NCI-H524 (cell line): ENCODE measurements at places on chromosomes 1 and 21.

GRCh38 chr1:31593770-31594632 lies 17.7 kb downstream of the TINAGL1 start:
- peak; percentile 51 for DNase-seq

DNA sequence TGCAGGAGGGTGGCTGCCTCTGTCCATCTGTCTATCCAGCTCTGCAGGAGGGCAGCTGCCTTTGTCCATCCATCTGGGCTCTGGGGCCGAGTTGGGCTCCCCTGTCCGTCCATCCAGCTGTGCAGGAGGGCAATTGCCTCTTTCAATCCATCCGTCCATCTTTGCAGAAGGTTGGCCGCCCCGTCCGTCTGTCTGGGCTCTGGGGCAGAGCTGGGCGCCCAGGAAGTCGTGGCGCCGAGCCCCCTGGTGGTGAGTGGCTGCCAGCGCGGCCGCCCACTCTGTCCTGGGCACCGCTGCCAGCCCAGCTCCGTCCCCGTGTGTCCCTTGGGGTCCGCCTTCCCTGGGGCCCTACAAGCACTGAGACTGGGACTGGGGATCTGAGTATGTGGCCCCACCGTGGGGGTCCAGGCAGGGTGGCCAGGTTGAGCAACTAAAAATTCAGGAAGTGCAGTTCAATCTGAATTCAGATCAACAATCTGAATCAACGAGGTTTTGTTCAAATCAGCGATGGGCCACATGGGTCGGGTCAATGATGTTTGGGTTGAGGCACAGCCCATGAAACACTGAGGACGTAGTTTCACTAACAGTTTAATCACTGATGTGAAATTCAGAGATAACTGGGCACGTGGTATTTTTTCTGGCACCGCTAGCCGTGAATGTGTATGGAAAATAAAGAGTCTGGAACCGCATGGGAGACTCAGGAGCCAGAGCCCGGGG lies 99.1 kb upstream of the ACTRT2 start:
- no peak for DNase-seq

DNA sequence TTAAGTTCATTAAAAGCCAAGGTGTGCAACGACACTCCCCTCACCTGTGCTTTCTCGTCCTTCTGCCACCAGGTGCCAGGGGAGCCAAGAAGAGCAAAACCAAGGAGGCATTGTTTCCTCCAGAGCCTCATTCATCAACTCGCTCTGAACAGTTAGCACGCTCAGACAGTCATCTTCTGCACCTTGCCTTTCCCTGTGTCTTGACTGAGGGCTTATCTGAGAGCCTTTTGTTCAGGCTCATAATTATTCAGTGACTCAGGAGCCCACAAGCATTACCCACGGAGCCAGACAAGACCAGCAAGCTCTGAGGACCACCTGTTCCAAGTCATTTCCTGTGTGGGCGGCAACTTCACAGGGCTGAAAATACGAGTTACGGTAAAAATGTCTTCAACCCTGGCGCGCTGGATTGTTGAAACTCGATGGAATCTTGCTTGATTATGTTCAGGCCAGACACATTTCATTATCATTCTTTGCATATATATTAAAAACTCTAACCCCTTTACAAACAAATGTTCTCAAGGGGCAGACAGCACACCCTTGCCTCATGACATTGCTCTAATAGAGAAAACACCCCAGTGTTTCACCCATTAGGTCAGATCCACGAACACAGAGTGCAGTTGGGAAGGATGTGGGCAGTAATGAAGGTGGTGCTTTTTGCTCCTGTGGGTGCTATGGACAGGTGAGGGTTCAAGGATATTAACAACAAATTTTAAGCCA lies 89.7 kb upstream of the RUNX1 start:
- no peak for DNase-seq

DNA sequence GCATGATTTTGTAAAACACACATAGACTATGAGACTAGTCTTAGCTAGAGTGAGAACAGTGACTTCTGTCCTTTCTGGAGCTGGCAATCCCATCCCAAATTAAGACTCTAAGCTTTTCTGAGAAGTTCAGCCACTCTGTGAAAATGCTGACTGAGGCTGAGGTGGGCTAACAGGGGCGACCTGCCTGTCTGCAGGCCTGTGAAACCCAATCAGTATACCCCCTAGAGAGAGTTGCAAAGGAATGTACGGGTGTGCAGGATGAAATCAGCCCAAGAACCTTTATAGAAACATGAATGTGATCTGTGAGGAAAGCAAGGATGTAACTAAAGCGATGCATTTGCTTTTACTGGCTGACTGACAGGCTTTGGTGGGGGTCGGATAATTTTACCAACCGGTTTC lies 16.0 kb upstream of the TBX15 start:
- DNase-seq, result no peak

DNA sequence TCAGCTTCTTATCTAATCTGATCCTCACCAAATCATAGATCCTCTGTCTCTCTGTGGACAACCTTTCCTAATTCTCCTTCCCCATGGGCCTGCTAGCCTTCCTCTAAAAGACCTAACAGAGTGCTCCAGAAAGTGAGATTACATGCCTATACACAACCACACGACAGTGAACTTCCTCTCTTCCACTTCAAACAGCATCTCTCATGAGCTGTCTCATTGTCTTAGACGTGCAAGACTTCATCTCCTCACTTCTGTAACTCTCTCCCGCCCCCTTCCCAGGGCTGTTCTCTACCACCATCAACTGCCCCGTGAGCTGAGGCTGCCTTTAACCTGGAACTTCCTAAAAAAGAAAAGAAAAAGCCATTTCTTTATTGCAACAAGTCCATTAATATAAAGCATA lies 14.1 kb upstream of the A3GALT2 start:
- DNase-seq, result peak; percentile 24

DNA sequence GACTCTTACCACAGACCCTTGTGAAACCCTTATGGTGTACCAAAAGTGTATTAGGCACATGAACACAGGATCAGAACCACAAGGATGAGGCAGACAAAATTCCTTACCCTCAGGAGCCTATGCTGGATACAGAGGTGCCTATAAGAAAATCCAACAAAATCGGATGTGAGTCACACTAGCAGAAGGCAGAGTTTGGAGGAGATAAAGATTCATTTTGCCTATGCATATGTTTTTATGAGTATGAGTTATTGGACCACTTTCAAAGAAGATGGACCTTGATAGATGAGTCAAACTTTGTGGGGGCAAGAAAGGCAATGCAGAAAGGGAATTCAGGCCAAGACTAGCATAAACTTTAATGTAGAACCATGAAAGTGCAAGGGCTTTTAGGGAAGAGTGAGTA lies 17.0 kb downstream of the CAMK1G start:
- no peak for DNase-seq

DNA sequence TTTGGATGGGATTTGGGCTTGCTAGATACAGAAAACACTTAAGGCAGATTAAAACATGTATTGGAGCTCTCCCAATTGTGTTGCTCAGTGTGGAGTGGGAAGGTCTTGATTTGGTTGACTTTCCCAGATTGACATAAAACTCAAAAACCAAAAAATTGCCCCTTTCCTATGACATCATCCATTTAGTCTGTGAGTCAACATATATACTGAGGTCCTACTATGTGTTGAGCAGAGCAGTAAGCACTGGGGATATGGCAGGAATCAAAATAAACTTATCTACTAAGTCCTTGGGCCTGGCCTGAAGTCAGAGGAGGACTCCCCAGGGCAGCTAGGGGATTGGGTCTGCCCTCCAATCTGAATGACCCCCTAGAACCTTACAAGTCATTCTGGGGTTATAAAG lies 61.0 kb downstream of the CHIA start:
- no peak for DNase-seq

GRCh38 chr1:164781972-164782371 lies 223.0 kb downstream of the PBX1 start:
- no peak for DNase-seq

DNA sequence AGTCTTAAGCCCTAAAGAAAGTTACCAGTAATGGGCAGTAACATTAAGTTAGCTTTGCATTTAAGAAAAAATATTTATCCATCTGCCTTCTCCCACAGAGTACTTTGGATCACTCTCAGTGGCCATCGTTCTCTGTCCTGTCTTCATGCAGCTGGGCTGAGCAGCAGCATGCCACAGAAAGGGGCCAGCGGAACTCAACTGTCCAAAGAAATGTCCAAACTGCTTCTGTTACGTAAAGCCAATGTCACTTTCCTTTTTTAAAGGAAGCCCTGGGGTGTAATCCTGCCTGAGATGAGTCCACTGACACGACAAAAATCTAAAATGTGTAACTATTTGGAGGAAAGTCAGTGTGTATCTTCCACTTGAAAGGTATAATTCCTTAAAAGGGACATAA lies 291.6 kb downstream of the SMYD3 start:
- DNase-seq, result no peak
